ENCODE measurements at places on chromosomes 12 and 14. TPM values are rescaled to one million over a fixed set of nuclear protein-coding genes. Genes with fewer than 3 reads are reported as not detected.

GRCh38 chr12:131913666-131914065, 15.4 kb upstream of the PUS1 start:
- H3K27ac ChIP-seq, result no peak overlapping the region
- no peak overlapping the region for H3K4me3 ChIP-seq
- H3K4me1 ChIP-seq, result peaks cover 11% of the 10 kb centered on the region
- H3K27me3 ChIP-seq, result no peaks in the 10 kb centered on the region
- no peaks in the 10 kb centered on the region for H3K36me3 ChIP-seq
- DNase-seq, result no peak

DNA sequence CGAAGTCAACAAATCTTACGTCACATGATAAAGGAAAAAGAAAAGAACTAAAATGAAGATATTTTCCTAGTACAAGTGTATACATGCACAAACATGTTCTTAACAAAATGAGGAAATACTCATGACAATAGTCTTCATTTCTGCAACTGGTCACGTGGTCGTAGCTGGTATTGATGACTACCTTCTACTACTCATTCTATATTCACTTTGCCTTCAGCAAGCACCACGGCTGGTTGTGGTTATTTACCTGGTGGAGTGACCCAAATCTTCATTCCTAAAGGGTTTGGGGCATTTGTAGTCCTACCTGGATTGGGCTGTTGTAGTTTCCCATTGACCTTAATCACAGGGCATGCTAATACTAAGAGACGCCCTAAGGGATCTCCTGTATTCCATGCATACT, 51.2 kb downstream of the FIGNL2 start:
- no peak for DNase-seq
- H3K4me1 ChIP-seq, result no peaks in the 10 kb centered on the region
- H3K4me3 ChIP-seq, result no peak overlapping the region
- no peaks in the 10 kb centered on the region for H3K36me3 ChIP-seq
- H3K27me3 ChIP-seq, result no peaks in the 10 kb centered on the region

DNA sequence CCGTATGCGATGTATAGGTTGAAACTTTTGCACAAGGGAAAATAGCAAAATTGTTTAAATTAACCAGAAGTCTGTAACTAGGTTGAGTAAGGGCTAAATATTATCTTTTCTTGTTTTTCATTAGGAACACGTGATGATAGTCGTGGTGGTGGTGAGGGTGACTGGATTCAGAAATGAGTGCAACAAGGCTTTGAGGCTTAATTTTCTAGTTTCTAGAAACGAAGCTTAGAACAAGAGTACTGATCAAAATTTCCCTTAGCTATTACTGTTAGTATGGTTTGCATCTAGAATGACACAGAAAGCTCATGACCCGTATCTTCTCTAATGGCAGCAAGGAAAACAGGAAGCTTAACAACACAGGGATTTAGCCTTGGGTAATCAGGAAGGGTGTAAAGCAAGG, 7.0 kb downstream of the SLIRP start:
- no peaks in the 10 kb centered on the region for H3K36me3 ChIP-seq
- no peak overlapping the region for H3K27ac ChIP-seq
- peaks cover 2% of the 10 kb centered on the region for H3K4me1 ChIP-seq
- no peak for DNase-seq
- no peak overlapping the region for H3K4me3 ChIP-seq

DNA sequence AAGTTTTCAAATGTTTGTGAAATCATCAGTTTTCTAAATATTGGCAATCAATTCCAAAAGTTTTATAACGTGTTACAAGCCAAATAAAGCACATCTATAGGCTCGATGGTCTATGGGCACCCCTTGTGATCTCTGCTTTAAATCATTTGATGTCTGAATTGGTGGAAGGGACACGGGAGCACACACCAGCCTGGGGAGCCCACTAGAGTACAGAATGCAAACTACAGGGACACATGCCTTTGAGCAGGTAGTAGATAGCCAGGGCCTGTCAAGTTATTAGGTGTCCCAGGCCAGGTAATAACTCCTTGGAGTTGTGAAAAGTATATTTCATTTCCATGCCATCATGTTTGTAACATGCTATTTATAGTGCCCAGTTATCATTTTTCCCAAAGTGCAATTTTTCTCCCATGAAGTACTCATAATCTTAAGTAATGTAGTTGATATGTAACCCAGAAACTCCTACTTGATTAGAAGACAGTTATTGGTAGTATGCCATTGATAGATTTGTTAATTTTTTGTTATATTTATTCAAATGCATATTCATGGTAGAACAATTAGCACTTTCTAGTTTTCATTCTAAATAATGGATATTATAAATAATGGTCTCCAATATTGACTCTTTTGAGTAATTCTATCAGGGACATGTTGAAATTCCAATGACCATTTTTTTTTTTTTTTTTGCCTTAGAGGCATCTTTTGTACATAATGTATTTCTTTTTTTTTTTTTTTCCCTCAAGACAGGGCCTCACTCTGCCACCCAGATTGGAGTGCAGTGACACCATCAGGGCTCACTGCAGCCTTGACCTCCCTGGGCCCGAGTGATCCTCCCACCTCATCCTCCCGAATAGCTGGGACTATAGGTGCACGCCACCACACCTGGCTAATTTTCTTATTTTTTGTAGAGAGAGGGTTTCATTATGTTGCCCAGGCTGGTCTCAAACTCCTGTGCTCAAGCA, 96.9 kb upstream of the FGD4 start:
- H3K4me3 ChIP-seq, result no peak overlapping the region
- H3K27ac ChIP-seq, result no peak overlapping the region
- no peaks in the 10 kb centered on the region for H3K36me3 ChIP-seq
- no peaks in the 10 kb centered on the region for H3K4me1 ChIP-seq

- peaks cover 45% of the 10 kb centered on the region for H3K4me1 ChIP-seq
- H3K27me3 ChIP-seq, result no peaks in the 10 kb centered on the region
These were observed 11.1 kb upstream of the INF2 start for GRCh38 chr14:104678346-104678745.

- H3K4me1 ChIP-seq, result no peaks in the 10 kb centered on the region
- H3K27ac ChIP-seq, result no peak overlapping the region
- no peak overlapping the region for H3K4me3 ChIP-seq
- no peak for DNase-seq
- H3K27me3 ChIP-seq, result no peaks in the 10 kb centered on the region
These were observed 77.2 kb downstream of the NKX2-1 start for GRCh38 chr14:36442824-36443241.

- H3K4me1 ChIP-seq, result no peaks in the 10 kb centered on the region
- no peak overlapping the region for H3K4me3 ChIP-seq
- DNase-seq, result no peak
These were observed 67.0 kb downstream of the ARF6 start for GRCh38 chr14:49959822-49960408.

GRCh38 chr12:103698752-103699560, 111.9 kb downstream of the STAB2 start:
- H3K4me3 ChIP-seq, result no peak overlapping the region
- no peak for DNase-seq
- no peaks in the 10 kb centered on the region for H3K36me3 ChIP-seq
- H3K27ac ChIP-seq, result no peak overlapping the region
- no peaks in the 10 kb centered on the region for H3K27me3 ChIP-seq
- H3K4me1 ChIP-seq, result no peaks in the 10 kb centered on the region

GRCh38 chr12:3098436-3098835, 21.3 kb downstream of the TSPAN9 start:
- no peak overlapping the region for H3K4me3 ChIP-seq
- no peaks in the 10 kb centered on the region for H3K27me3 ChIP-seq
- no peak overlapping the region for H3K27ac ChIP-seq
- DNase-seq, result no peak
- peaks cover 14% of the 10 kb centered on the region for H3K4me1 ChIP-seq
- H3K36me3 ChIP-seq, result no peaks in the 10 kb centered on the region

DNA sequence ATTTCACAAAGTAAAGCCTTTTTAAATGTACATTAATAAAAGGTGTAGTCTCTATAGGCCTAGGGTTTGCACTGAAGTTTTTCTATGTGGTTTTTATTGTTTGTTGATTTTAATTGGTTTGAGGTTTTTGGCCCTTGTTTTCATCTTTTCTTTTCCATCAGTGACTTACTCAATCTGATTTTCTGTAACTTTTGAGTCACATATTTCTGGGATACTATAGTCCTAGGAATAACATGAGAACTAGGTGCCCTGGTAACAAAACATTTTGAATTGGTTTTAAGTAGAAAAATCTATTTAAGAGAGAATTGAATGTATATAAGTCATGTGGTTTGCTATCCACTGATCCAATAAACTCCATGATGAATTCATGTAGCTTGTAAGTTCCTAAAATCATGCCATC, 311.9 kb downstream of the CEP128 start:
- no peak overlapping the region for H3K27ac ChIP-seq
- no peak overlapping the region for H3K4me3 ChIP-seq
- DNase-seq, result no peak
- H3K36me3 ChIP-seq, result no peaks in the 10 kb centered on the region
- H3K27me3 ChIP-seq, result no peaks in the 10 kb centered on the region

DNA sequence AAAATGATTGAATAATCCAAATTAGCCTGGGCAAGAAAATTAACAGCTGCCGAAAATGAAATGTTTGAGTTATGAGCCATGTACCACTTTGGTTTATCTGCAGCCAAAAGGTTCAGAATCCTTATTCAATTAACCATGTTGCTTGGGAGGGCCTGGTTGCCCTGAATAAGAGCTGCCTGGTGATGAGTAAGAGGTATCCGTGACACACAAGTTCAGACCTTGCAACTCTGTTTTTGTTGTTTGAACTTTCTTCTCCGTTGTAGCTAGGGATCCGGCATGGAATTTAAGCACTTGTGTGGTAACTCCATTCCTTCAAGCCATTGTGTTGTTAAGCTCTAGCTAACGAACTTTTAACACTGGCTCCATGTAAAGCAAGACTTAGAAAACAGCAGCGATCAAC, 35.7 kb downstream of the FOXA1 start:
- no peak for DNase-seq
- H3K27me3 ChIP-seq, result no peaks in the 10 kb centered on the region
- no peak overlapping the region for H3K27ac ChIP-seq
- H3K4me3 ChIP-seq, result no peak overlapping the region
- no peaks in the 10 kb centered on the region for H3K4me1 ChIP-seq

DNA sequence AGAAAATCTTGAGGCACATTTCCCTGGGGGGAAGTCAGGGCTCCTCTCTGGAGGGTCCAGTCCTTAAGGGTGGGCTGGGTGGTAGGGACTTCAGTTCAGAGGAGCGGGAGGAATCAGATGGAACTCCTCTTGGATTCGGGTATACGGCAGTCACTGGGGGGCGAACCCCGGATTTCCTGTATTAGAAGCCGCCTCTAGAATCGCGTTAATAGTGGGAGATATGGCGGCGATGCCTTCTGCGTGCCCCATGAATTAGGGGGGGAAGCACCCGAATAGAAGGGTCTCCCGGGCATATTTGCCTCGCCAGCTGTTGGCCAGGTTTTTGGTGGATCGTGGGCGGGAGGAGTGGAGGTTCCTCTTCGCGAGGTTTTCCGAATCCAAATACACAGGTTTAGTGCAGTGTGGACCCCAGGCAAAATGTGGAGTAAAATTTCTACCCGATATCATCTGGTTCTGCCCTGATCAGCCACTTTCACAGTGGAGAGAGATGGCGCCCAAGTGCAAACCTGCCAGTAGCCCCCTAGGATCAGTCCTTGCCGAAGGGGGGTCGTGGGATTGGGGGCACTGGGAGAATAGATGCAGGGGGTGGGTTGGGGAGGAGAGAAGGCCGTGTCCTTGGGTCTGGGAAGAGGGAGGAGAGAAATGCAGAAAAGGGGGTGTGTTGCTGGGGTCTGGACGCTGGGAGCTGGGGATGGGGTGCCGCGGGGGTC, 628 bp downstream of the MEG3 start:
- no peak for DNase-seq
- H3K4me1 ChIP-seq, result peaks cover 4% of the 10 kb centered on the region
- peak overlapping the region; percentile 63 for H3K4me3 ChIP-seq
- H3K36me3 ChIP-seq, result no peaks in the 10 kb centered on the region
- peak overlapping the region; percentile 47 for H3K27ac ChIP-seq

- H3K4me1 ChIP-seq, result peaks cover 12% of the 10 kb centered on the region
- DNase-seq, result peak; percentile 92
- H3K36me3 ChIP-seq, result no peaks in the 10 kb centered on the region
- H3K27ac ChIP-seq, result no peak overlapping the region
- no peaks in the 10 kb centered on the region for H3K27me3 ChIP-seq
These were observed 11.6 kb downstream of the TMEM30B start for GRCh38 chr14:61269321-61270083.

DNA sequence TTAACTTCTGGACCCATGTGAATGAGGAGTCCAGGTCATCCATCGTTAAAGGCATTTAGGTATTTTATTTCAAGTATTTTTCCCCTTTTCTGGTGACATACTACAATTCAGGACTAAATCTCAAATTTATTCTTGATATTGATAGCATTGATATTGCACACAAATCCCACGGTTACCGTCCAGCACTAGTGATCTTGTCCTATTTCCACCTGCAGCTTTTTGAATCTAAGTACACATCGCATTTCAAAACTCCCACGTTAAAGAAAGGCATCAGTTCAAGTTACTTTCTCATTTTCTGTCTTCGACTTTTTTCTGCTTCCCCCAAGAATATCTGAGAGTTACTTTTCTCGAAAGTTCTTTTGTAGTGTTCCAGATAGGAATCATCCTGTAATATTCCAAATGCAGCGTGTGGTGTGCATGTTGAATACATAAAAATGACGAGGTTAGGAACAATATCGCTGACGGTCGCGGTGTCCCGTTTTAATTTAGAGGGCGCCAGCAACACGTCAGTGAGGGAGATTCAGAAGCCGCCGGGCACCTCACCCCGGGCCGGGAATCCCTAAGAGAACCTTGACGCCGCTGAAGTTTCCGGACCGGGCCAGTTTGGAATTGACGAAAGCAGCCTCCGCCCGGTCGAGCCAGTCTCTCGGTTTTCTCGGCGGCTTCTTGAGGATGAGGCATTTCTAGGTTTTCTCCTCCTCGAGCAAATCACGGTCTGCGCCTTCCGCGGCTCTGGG, 569 bp upstream of the RGS6 start:
- H3K36me3 ChIP-seq, result no peaks in the 10 kb centered on the region
- H3K27me3 ChIP-seq, result no peaks in the 10 kb centered on the region
- H3K27ac ChIP-seq, result no peak overlapping the region

- no peaks in the 10 kb centered on the region for H3K27me3 ChIP-seq
- H3K4me1 ChIP-seq, result no peaks in the 10 kb centered on the region
- no peak overlapping the region for H3K27ac ChIP-seq
- no peak for DNase-seq
- H3K36me3 ChIP-seq, result no peaks in the 10 kb centered on the region
These were observed 14.1 kb downstream of the CMAS start for GRCh38 chr12:22059976-22060647.

Gene KLRB1
- total RNA-seq, result 0.25 TPM

Gene NT5DC3
- 16.1 TPM for total RNA-seq

Gene RNASE4
- 53.4 TPM for total RNA-seq

Gene AMDHD1
- total RNA-seq, result 4.0 TPM

Gene PPP1R3E
- 30.4 TPM for total RNA-seq

All from testis (tissue), 5 donors.